ENCODE measurements at places on chromosomes 6 and 20.

DNA sequence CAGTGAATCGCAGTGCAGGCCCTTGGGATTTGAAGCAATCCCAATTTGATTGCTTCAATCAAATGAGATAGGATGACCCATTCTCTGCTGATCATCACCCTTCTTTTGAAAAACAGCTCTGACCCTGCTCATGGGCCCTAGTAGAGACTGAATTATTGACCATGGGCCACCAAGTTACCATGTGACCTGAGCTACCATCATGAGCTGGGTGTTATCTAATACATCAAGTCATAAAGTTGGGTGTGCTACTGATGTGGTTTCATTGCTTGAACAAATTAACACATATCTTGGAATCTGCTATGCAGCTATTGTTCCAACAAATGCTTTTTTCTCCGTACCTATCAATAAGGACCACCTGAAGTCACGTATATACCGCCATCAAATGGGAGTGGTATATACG is 54.8 kb upstream of the CNKSR3 start:
- DNase-seq = no peak

DNA sequence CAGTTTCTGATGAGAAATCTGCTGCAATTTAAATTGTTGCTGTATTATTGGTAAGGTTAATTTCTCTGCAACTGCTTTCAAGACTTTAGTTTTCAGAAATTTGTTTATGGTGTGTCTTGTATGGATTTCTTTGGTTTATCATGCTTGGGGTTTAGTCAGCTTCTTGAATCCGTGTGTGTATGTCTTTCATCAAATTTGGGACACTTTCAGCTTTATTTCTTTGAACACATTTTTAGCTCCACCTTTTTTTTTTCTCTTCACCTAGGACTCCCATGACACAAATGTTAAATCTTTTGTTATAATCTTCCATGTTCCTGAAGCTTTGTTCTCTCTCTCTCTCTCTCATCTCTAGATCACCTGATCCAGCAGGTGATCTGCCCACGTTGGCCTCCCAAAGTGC is 13.4 kb upstream of the TP53TG5 start:
- no peak for DNase-seq

- no peak for DNase-seq
Observed at GRCh38 chr20:36472637-36473090, 68.7 kb upstream of the MYL9 start.

- DNase-seq = no peak
Observed at GRCh38 chr20:47795214-47795907, 10.1 kb upstream of the SULF2 start.
